ENCODE measurements at places on chromosomes 2 and 18.

GRCh38 chr2:236823963-236824362, 254.3 kb downstream of the ACKR3 start:
- no peak for DNase-seq

DNA sequence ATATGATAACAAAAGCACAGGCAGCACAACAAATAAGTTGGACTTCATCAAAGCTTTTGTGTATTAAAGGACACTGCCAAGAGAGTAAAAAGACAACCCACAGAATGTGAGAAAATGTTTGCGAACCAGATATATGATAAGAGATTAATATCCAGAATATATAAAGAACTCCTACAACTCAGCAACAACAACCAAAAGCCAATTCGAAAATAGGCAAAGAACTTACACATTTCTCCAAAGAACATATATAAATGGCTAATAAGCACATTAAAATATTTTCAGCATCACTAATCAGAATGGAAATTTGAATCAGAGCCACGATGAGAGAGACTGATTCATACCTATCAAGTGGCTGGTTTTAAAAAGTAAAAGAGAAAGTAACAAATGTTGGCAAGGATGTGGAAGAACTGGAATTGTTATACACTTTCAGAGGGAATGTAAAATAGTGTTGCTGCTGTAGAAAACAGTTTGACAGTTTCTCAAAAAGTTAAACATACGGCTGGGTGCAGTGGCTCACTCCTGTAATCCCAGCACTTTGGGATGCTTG, 25.2 kb downstream of the EPB41L5 start:
- DNase-seq = no peak

DNA sequence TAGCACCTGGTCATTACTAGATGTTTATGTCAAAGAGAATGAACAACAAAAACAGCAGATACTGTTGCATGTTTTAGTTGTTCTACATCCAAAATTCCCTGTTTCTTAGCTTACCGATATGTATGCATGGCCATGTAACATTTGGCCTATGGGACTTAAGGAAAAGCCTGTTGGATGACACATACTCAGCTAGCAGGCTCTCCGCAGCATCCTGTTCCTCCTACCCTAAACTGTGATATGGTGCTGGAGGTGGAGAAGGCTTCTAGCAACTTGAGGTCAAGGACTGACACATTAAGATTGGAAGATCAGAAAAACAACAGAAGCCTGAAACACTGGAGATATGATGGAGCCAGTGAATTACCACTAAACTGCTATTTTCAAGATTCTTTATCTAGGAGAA, 537.8 kb downstream of the LRRTM4 start:
- no peak for DNase-seq

- no peak for DNase-seq
Measured at GRCh38 chr18:8603663-8604520, 5.3 kb upstream of the RAB12 start.

GRCh38 chr2:204452464-204453023, 92.7 kb upstream of the PARD3B start:
- peak; percentile 52 for DNase-seq

DNA sequence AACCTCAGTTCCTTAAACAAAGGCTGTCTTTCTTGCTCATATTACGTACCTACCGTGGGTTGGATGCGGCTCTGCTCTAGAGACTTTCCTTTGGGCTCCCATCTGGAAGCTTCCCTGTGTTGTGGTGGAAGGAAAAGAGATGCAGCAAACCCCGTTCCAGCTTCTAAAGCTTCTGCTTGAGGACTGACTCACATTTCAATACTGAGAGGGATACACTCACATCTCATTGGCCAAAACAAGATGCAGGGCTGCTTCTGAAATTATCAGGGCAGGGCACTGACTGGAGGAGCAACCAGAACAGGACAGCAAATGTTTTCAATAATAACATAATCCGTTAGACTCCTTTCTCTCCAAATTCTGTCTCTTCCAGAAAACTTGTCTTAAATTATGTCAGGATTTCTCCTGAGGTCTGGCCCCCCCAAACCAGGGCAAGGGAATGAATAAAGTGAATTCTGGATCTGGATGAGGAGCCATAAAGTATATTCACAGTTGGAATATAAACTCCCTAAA, 4.5 kb upstream of the MYO5B start:
- DNase-seq = no peak

DNA sequence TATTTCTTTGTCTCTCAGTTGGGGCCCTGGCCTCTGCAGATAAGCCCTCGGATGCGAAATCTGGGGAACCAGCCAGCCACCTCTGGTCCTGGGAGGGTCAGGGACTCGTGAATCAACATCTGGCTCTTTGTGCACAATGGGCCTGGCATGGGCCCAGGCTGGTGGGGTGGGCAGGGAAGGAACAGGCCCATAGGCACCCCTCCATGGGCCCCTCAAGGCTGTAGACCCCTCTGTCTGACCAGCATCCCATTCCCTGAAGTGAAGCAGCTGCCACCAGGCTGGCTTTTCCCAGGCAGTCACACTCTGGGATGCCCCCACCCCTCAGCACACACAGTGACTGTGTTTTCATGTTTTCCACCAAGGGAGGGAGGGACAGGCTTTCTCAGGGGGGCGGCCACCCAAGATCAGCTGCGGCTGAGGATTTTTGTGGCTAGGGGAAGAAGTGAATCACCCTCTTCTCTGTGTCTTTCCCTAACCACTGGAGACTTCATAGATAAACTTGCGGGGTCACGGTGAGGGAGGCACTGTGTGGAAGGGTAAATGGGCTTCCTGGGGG, 166.0 kb downstream of the AGAP1 start:
- DNase-seq = no peak

DNA sequence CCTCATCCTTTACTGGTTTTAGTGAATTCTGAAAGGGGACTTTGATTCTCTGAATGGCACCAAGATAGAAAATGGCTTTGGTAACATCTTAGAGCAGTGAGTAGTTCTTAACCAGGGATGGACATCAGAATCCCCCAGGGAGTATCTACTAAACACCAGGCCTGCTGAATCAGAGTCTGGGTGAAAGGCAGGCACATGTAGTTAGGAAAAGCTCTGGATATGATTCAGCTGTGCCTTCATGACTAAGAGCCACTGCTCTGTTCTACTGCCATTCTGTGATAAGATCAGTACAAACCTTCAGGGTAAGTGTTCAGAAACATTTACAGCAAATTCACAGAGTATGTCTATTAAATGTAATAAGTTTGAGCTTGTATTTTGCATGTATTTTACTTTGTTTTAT, 46.2 kb upstream of the B3GNT2 start:
- no peak for DNase-seq

DNA sequence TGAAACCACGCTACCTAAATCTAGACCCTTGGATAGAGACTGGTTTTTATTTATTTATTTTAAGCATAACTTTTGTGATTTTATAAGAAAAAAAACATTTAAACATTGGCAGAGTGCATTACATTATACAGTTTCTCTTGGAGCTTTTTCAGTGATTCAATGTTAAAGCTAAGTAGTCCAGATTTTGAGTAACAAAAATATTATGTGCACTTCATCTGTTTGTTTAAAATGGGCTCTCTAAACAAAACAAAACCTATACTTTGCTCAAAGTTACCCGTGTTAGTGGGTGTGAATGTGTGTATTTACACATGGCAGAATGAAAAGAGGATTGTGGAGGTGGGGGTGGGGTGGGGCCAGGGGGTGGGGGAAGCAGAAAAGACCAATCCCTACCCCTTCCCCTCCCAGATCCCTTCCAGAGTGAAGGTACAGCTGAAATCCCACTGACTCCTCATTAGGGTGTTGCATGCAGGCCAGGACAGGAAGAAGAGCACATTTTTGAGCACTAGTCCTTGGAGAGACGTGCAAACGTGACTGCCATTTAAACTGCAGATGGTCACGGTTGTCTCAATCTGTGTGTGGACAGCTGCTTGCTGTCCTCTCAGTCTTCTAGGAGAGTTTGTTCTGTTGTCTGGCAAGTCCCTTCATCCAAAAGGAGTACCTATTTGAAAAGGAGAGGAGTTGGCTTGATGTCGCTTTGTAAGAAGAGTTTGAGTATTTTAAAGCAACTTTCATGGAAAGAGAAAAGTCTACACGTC, 303.0 kb downstream of the ICOS start:
- no peak for DNase-seq

DNA sequence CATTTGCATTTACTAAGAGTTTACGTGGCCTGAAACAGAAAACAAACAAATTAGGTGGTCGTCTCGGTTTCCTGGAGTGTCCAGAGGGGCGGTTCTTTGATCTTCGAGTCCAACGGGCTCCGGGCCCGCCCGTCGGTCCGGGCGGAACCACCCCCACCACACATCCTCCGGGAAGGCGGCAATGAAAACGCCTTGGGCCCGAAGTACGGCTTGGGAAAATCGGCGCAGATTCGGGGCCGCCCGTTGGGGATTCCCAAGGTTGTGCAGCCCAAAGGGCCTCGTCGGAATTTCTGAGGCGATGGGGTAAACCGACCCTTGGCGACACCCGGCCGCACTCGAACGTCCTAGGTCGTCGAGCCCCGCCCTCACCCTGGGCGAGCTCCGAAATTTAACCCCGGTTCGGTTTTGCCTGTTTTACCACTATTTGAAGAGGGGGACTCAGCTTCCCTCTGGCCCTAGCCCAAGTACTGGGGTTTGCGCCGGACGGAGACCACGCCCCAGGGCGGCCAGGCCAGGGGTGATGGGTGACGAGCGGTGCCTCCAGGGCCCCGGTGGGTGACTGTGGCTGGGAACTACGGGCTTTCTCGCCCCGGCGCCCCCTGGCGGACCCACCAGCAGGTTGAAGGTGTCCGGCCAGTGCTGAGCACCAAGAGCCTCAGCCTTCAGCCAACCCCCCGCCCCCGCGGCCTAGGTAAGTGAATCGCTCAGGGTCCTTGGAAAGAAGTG, 1.9 kb upstream of the CFAP53 start:
- DNase-seq = no peak

GRCh38 chr2:8841932-8842331, 4.5 kb upstream of the KIDINS220 start:
- DNase-seq = no peak

DNA sequence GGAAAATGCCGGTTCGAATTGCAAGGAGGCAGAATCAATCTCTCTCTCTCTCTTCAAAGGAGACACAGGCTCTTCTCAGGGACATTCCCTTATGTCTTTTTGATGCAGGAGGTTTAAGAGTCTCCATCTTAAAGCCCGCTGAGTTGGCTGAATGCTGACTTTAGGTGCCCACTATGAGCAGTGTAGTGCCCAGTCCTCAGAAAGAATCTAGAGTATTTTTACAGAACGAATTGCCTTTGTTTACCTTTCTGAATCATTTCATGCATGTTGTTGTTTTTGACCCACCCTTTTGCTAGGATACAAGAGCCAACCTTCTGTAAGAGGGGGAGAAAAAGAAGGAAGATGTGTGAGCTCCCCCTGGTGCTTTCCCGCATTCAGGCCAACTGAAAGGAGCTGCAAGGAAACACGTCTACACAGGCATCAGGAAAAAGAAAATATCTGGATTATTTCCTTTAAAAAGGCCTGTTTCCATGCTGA, 193.5 kb upstream of the TCF4 start:
- peak; percentile 84 for DNase-seq

DNA sequence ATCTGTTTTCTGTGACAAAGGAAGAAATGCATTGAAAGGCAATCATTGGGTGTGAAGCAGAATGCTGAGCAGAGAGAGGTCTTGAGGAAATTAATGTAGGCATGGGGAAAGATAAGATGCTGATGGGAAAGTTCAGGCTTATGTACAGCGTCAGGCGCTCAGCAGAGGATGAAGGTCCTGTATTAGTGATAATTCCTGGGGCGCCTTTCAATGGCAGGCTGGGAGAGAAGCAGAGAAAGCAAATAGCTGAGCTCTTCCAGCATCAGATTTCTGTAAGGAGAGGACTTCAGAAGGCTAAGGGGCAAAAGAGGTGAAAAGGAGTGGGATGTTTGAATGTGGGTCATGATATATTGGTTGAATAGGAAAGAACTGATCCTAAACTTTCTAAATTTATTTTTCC, 129.8 kb downstream of the HNMT start:
- no peak for DNase-seq

DNA sequence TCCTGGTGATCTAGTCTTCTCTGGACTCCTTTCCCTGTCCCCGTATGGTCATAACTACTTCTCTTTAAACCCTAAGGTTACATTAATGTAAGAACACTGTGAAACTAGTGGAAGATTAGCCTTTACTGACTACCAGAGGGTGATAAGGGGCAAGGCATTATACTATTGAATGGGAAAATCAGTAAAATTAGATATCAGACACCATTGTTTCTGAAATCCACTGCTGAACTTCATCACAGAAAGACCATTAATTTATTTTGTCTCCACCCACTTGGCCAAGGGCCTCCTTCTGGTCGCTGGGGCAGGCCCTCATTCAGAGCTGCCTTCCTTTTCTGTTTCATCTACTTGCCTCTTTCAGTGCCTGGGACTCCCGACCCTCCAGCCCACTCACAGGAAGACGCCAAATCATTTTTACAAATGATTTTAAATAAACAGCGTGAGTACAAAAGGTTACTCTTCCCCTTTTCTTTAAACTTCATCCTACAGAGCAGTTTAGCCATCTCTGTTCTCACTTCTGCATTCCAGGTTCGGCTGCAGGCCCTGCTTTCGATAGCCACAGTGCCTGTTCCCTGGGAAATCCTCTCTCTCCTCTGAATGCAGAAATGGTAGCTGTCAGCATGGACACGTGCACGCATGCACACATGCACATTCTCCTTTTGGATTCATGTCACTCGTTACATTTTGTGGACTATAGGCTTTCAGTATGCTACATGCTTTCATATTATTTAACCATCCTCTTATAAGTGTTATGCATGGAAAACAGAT, 70.3 kb upstream of the DOCK10 start:
- DNase-seq = no peak

DNA sequence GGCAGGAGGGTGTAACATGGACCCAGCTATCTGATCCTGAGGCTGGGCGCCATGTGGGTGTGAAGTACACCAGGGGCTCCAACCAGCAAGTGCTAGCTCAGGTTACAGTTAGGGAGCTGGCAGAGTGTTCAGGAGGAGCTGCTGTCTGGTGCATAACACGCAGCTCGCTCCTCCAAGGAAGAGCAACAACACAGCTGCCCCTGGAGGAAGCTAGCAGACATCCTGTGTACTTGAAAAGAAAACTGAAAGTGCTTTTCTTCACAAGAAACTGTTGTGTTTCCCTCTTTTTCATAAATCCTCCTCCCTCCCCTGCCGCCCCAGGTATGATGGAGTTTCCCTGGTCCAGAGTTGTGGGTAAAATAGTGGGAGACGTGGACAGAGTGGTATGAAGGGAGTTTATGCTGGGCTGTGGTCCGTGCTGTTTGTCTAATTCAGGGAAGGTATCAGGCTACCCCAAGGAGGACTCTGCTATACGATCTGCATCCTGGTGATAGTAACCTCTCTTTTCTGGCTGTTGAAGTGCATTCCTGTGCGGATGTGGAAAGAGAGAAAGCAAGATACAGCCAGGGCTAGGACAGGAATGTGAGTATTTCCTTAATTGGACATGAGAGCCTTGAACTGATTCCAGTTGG, 6.1 kb upstream of the LBH start:
- DNase-seq = no peak

GRCh38 chr2:5592916-5593315, 99.3 kb upstream of the SOX11 start:
- DNase-seq = no peak

All from COR-L47 (cell line).